NCI-H2081 treated with DMSO at 0.1 percent for 48 hours (cell line): ENCODE measurements at places on chromosomes 16 and 17.
A peak's percentile ranks its signal among the peaks of the same experiment; 100 is the strongest.

DNA sequence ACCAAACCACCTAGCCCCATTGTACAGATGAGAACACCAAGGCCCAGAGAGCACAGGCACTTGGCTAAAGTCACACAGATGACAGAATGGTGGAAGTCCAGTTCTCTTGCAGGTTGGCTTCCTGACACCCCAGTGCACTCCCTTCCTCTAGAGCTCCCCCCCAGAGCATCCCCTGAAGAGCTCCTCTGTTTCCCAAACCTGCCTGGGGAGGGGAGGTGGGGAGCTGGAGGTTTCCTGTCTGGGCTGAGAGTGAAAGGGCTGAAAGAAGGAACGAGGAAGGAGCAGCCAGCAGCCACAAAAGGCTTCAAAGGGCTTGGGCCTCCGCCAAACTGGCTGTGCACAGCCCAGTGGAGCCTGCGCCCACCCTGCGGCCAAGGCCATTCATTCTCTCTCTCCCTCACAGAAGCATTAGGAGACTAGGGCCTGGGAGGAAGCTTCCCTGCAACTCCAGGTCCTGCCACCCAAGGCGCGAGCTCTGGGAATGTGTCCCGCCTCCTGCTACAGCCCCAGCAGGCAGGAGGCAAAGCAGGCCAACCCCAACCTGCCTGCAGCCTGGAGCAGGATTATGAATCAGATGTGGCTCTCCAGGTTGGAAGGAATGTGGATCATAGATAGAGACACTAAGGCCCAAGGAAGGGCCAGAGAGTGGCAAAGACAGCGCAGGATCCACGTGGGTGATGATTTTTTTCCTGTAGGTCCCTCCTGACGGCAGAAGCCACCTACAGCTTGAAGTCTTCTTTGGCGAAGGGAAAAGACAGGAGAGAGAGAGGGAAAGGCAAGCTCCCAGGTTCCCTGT lies 913 bp downstream of the SLC13A5 start:
- DNase-seq: no peak

DNA sequence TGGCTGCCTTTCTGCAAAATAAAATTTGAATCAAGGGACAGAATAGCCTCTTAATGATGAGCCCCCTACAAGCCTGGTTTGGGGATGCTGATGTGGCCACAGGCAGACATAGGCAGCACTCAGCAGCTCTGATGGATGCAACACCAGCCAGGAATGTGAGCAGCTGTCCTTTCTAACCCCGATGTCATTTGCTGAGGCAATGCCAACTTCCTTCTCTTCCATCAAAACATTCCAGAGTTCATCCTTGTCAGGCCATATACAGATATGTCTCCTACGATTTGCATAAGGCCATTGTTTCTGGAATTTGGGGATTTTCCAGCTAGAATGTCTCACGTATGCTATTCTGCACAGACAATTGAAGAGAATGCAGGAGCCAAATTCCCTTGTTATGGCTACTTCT lies 52.1 kb upstream of the MYOCD start:
- DNase-seq: no peak

DNA sequence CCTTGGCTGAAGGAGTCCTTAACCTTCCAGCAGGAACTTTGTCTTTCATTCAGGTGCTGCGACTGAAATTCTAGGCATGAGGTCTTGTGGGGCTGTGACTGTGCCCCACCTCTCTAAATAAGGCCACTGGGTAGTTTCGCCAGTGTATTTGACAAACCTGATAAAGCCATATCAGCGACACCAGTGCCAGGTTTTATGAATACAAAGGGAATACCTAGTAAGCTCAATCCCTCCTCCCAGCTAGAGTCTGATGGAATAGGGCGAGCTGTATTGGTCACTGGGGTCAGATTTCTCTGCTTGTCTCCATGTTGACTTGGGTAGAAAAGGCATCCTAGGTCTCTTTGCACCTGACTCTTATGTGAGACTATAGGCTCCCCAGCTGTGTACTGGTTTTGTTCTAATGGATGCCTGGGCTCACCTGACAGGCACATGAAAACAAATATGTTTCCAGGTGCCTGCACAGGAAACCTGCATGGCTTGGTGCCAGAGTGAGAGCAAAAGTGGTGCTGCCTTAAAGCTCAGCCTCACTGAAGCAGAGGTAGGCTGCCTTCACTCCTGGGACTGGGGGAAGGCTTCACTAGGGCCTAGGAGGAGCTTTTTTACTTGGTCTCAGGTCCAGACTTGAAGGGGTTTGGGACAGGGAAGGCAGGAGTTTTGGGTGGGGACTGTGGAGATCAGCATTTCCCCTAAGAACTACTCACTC lies 8.3 kb downstream of the SLC7A6 start:
- no peak for DNase-seq

- DNase-seq: no peak
Observed at GRCh38 chr16:24482681-24483202, 56.6 kb upstream of the RBBP6 start.

- DNase-seq: no peak
Observed at GRCh38 chr16:89256651-89257254, 39.2 kb downstream of the ZNF778 start.

GRCh38 chr17:81064678-81065475 lies 29.9 kb downstream of the BAIAP2 start:
- DNase-seq: no peak

GRCh38 chr17:16345565-16345964 lies 7.7 kb downstream of the CENPV start:
- no peak for DNase-seq

GRCh38 chr17:64447526-64447925 lies 1.4 kb upstream of the MILR1 start:
- DNase-seq: no peak

- peak; percentile 58 for DNase-seq
Observed at GRCh38 chr16:68704232-68704867, 32.7 kb upstream of the CDH1 start.

DNA sequence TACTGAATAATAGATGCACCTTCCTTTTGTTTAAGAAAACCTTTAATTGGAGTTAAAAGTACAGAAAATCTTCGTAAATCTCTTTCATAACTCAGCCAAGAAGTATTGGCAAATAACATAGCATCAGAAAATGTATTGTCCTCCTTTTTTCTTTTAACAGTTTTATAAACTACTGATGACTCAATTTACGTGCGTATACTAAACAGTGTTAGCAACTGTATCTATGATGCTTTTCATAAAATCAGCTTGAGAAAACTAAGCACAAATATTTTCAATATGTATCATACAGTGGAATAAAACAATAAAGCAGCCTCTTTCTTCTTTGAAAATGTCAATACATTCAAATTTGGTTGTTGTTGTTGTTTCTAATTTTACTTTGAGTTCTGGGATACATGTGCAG lies 88.6 kb downstream of the STXBP4 start:
- DNase-seq: no peak

DNA sequence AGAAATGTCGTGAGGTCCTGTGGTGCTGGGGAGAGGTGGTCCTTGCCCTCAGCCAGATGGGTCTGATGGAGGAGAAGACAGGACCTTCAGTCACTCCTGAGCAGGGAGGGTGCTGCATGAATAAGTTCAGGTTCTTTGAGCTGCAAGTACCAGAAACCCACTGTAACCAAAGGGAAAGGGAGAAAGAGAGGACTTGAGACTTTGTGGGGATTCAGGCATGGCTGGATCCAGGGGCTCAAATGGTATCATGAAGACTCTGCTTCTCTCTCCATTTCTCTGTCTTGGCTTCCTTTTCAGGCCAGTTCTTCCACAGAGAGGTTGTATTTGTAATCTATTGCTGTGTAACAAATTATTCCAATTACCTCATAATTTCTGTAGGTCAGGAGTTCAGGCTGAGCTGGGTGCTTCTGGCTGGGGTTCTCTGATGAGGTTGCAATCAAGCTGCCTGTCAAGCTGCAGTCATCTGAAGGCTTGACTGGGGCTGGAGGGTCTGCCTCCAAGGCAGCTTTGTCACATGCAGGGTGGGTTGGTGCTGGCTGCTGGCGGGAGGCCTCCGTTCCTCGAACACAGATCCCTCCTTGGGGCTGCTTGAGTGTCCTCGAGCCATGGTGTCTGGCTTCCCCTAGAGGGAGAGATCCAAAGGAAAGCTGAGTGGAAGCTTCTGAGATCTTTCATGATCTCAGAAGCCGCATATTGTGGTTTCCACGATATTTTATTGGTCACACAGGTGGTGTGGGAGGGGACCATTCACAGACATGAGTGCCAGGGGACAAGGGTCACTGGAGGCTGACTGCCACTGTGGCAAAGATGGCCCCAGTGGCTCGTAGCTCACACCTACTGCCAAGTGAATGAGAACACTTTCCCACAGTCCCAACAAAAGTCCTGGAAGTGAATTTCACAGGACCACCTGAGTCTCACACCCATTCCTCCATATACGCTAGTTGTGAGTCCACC lies 5.9 kb upstream of the ADCY7 start:
- no peak for DNase-seq

GRCh38 chr16:23668873-23669272 lies 9.8 kb upstream of the PLK1 start:
- DNase-seq: no peak

- no peak for DNase-seq
Observed at GRCh38 chr16:17930280-17930679, 406.3 kb downstream of the NPIPA8 start.

DNA sequence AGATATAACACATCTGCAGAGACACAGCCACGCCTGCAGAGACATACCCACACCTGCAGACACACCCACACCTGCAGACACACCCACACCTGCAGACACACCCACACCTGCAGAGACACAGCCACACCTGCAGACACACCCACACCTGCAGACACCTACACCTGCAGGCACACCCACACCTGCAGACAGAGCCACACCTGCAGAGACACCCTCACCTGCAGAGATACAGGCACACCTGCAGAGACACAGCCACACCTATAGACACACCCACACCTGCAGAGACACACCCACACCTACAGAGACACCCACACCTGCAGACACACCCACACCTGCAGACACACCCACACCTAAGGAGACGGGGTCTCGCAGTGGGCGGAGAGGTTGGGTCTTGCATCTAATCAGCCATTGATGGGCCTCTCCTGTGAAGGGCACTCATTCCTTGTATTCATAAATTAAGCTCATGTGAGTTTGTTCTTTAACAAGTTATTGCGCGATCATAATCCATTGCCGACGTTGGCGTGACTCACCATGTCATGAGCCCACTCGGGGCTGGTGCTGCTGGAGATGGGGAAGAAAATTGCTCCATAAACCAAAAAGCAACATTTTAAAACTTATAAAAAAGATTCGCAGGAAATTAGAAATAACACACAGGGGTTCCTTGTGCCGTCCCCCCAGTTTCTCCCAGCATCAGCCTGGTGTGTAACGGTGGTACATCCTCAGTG lies 28.9 kb upstream of the CDH15 start:
- no peak for DNase-seq

DNA sequence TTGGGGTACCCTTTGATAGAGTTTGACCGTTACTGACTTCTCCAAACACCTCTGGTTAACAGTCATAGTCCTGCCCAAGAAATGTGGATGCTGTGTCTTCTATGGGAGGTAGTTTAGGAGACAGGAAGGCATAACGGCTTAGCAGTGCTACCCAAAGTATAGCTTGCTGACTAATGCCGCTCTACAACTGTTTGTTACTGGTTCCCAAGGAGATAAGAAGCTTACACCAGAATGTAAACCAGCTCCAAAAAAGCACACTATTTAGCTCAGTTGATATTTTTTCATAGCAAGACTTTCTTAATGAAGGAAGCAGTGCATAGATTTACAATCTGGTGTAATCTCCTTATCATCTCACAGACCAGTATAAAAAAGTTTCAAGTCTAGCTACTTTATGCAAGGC lies 95.7 kb downstream of the HS3ST3B1 start:
- no peak for DNase-seq

- no peak for DNase-seq
Observed at GRCh38 chr16:57759131-57759530, 23.6 kb downstream of the KATNB1 start.

DNA sequence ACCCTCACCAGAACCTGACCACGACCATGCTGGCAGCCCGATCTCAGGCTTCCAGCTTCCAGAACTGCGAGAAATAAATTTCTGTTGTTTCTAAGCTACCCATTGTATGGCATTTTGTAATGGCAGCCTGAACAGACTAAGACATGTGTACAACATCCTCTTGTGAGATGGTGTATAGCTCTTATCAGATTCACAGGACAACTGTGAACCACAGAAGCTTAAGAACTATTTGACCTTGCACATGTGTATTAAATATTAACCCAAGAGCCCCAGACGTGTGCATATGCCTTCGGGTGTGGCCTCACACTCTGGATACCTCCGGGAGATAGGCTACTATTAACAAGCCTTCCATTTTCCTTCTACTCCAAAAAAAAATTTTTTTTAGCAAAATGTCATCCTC lies 248.9 kb downstream of the SLC39A11 start:
- DNase-seq: no peak

DNA sequence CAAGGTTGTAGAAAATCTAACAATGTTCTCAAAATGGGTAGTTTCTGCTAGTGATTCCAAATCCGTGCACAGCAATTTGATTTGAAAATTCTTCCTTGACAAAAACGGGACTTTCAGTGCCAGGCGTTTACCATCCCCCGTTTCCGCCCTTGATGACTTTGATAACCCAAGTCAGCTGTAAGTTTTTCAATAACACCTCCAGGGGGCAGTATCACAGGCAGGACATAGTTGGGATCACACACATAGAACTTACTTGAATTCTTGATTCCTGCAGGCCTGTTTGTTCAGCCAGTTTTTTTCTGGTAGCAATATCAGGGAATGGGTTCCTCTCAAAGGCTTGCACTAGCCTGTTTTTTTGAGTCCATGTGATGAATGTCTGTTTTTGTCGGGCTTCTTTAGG lies 5.6 kb downstream of the DUXB start:
- DNase-seq: no peak

- no peak for DNase-seq
Observed at GRCh38 chr16:68506331-68507053, 32.6 kb upstream of the ZFP90 start.

- DNase-seq: no peak
Observed at GRCh38 chr16:27447301-27447700, 45.3 kb downstream of the IL21R start.

DNA sequence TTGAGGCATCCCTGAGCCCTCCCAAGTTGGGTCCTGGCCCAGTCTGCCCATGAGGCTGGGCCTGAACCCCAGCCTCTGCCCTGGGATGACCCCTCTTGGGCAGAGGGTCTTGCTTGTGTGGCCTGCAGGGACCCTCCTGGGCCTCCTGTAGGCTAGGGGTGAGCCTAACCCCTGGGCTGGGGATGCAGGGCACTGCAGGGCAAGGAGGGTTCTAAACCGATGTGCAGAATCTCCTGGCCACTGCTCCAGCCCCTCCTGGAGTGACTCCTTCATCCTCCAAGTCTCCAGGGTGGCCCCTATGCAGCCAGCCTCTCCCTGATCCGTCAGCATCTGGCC lies 37.5 kb downstream of the LGALS9 start:
- DNase-seq: no peak

GRCh38 chr17:68418876-68419275 lies 38.4 kb downstream of the WIPI1 start:
- no peak for DNase-seq

- no peak for DNase-seq
Observed at GRCh38 chr16:11572301-11572995, 14.3 kb downstream of the LITAF start.
